H1 (cell line): ENCODE measurements at places on chromosomes 2 and 18.
A peak's percentile ranks its signal among the peaks of the same experiment; 100 is the strongest.

GRCh38 chr2:37090019-37090477, 5.7 kb downstream of the GPATCH11 start:
- no peak overlapping the region for H3K4me3 ChIP-seq
- no peak for DNase-seq
- H3K27me3 ChIP-seq: no peaks in the 10 kb centered on the region

DNA sequence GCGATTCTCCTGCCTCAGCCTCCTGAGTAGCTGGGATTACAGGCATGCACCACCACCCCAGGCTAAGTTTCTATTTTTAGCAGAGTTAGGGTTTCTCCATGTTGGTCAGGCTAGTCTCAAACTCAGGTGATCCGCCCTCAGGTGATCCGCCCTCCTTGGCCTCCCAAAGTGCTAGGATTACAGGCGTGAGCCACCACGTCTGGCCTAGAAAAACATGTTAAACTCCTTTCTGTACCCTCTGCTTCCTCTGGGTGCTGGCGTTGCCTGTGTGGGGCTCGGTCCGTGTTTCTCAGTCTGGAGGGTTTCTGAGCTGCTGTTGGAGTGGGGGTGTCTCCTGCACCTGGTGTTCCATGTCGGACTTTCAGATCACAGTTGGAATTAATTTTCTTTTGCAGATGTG, 17.9 kb downstream of the LDLRAD4 start:
- H3K4me1 ChIP-seq: no peaks in the 10 kb centered on the region
- H3K27me3 ChIP-seq: no peaks in the 10 kb centered on the region
- H3K27ac ChIP-seq: no peak overlapping the region
- DNase-seq: no peak

DNA sequence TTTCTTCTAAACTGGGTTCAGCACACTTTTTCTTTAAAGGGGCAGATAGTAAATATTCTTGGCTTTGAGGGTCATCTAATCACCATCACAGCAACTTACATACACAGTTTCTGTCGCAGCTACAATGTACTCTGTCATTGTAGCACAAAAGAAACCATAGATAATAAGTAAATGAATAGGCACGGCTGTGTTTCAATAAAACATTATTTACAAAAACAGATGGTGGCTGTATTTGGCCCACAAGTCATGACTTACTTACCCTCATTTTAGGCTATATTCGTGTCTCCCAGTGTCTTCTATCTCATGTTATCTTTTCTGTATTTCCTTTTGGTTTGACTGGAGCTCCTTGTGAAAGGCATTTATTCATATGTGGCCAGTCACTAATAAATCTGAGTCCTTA, 168.3 kb downstream of the MAP2 start:
- no peak overlapping the region for H3K27ac ChIP-seq
- no peaks in the 10 kb centered on the region for H3K4me1 ChIP-seq
- no peak for DNase-seq
- H3K27me3 ChIP-seq: no peaks in the 10 kb centered on the region

- DNase-seq: no peak
- H3K27ac ChIP-seq: no peak overlapping the region
- no peaks in the 10 kb centered on the region for H3K36me3 ChIP-seq
- H3K4me1 ChIP-seq: no peaks in the 10 kb centered on the region
- H3K4me3 ChIP-seq: no peak overlapping the region
Observed at GRCh38 chr2:139798391-139798790, 1018.2 kb upstream of the NXPH2 start.

DNA sequence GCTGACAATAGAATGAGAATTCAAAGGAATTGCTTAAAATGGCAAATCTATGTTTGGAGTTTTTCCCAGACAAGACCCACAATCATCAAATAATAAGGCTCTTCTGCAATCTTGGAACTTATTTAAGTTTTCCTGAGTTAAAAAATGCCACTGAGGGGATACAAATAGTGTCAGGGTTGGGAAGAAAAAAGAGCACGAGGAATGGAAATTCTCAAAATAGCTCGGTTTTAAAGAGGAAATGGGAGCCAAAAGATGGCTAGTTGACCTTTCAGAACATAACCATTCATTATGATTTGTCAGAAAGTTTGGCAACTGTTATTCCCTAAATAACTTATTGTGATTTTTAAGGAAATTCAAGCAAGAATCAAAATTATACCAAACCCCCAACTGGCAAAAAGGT, 127.7 kb downstream of the RAPGEF4 start:
- no peak overlapping the region for H3K4me3 ChIP-seq
- H3K27me3 ChIP-seq: no peaks in the 10 kb centered on the region
- DNase-seq: no peak
- H3K36me3 ChIP-seq: no peaks in the 10 kb centered on the region

DNA sequence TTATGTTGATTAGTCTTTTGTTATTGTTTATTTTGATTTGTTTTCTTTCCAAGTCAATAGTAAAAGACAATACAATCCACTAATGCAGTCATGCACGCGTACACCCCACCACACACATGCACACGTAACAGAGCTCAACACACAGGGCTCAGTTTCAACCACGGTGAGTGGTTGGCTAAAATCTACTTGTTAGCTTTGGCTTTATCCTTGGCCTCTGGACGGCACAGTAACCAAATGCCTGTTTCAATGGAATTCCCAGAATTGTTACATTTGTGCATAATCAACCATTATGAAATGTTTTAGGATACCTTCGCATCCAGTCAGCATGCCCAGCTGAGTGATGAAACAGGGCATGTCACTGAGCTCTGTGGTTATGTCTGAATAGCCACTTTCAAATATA, 53.2 kb downstream of the NYAP2 start:
- H3K27ac ChIP-seq: no peak overlapping the region
- no peak overlapping the region for H3K4me3 ChIP-seq
- DNase-seq: no peak

GRCh38 chr2:98091738-98092137, 4.8 kb downstream of the VWA3B start:
- H3K4me3 ChIP-seq: no peak overlapping the region
- H3K4me1 ChIP-seq: no peaks in the 10 kb centered on the region
- no peaks in the 10 kb centered on the region for H3K36me3 ChIP-seq
- DNase-seq: no peak

DNA sequence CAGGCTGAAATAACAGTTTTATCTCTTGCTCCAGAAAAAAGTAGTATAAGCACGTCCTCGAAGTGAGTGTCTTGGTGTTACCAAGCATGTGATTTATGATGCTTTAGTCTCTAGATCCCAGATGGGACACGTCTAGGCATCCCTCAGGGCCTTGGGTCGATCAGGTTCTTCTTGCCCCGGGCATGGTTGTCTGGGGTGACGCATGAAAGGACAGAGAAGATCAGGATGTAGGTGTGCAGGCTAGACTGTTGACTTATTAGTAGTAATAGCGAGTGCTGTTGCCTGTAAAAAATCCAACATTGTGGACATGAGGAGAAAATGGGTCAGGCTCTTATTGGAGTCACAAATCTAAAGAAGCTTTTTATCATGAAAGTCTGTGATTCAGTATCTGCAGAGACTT, 94.0 kb upstream of the NFU1 start:
- no peaks in the 10 kb centered on the region for H3K27me3 ChIP-seq
- H3K27ac ChIP-seq: no peak overlapping the region
- no peak overlapping the region for H3K4me3 ChIP-seq
- DNase-seq: no peak
- no peaks in the 10 kb centered on the region for H3K4me1 ChIP-seq

GRCh38 chr2:1614564-1614963, 129.8 kb downstream of the PXDN start:
- H3K4me1 ChIP-seq: peaks cover 30% of the 10 kb centered on the region
- H3K27me3 ChIP-seq: no peaks in the 10 kb centered on the region
- no peak overlapping the region for H3K4me3 ChIP-seq
- DNase-seq: no peak

- no peak for DNase-seq
- no peak overlapping the region for H3K27ac ChIP-seq
- H3K4me3 ChIP-seq: no peak overlapping the region
- no peaks in the 10 kb centered on the region for H3K4me1 ChIP-seq
- H3K36me3 ChIP-seq: no peaks in the 10 kb centered on the region
Observed at GRCh38 chr18:79440316-79441110, 44.8 kb downstream of the NFATC1 start.

- no peaks in the 10 kb centered on the region; the same call in 1 of the 2 replicates for H3K4me1 ChIP-seq
- no peak for DNase-seq
- H3K4me3 ChIP-seq: no peak overlapping the region
- no peaks in the 10 kb centered on the region for H3K27me3 ChIP-seq
- no peaks in the 10 kb centered on the region for H3K36me3 ChIP-seq
Observed at GRCh38 chr2:31317396-31317795, 83.4 kb downstream of the EHD3 start.

GRCh38 chr2:64478502-64479230, 24.7 kb downstream of the LGALSL start:
- no peak overlapping the region for H3K4me3 ChIP-seq
- DNase-seq: no peak
- H3K4me1 ChIP-seq: peaks cover 3% of the 10 kb centered on the region
- no peak overlapping the region for H3K27ac ChIP-seq
- no peaks in the 10 kb centered on the region for H3K36me3 ChIP-seq

- H3K4me1 ChIP-seq: no peaks in the 10 kb centered on the region
- no peak overlapping the region for H3K4me3 ChIP-seq
- no peak for DNase-seq
- no peaks in the 10 kb centered on the region for H3K27me3 ChIP-seq
- no peak overlapping the region for H3K27ac ChIP-seq
Observed at GRCh38 chr2:108128249-108128648, 111.5 kb upstream of the SULT1C3 start.

- peaks cover 25% of the 10 kb centered on the region for H3K36me3 ChIP-seq
- no peaks in the 10 kb centered on the region for H3K27me3 ChIP-seq
- H3K27ac ChIP-seq: no peak overlapping the region
- no peak for DNase-seq
- no peak overlapping the region for H3K4me3 ChIP-seq
- no peaks in the 10 kb centered on the region for H3K4me1 ChIP-seq
Observed at GRCh38 chr2:98547092-98547790, 61.1 kb downstream of the COA5 start.

DNA sequence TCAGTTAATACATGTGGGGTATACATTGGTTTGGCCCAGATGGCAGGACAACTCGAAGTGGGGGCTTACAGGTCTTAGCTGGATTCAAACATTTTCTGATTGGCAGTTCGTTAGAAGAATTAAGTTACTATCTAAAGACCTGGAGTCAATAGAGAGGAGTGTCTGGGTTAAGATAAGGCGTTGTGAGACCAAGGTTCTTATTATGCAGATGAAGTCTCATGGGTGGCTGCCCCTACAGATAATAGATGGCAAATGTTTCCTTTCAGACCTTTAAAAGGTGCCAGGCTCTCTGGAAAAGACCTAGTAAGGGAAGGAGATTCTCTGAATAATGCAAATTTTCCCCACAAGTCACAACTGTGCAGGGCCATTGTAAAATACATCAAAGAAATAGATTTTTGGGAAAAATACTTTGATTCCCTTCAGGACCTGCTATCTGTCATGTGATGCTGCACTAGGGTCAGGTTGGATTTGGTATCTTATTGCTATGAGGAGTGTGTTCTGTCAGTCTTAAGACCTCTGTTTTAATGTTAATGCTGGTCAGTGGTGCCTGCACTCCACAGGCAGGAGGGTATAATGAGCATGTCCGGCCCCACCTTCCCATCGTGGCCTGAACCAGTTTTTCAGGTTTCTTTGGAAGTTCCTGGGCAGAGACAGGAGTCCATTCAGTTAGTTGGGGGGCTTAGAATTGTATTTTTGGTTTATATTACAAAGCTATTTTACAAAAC, 14.3 kb upstream of the MC5R start:
- H3K36me3 ChIP-seq: no peaks in the 10 kb centered on the region
- no peak overlapping the region for H3K4me3 ChIP-seq
- H3K27ac ChIP-seq: peak overlapping the region; percentile 71; the same call in 1 of the 2 replicates
- no peak for DNase-seq

GRCh38 chr18:56522816-56523215, 115.6 kb downstream of the TXNL1 start:
- no peaks in the 10 kb centered on the region for H3K36me3 ChIP-seq
- H3K27me3 ChIP-seq: no peaks in the 10 kb centered on the region
- H3K27ac ChIP-seq: no peak overlapping the region
- H3K4me1 ChIP-seq: no peaks in the 10 kb centered on the region
- DNase-seq: no peak

DNA sequence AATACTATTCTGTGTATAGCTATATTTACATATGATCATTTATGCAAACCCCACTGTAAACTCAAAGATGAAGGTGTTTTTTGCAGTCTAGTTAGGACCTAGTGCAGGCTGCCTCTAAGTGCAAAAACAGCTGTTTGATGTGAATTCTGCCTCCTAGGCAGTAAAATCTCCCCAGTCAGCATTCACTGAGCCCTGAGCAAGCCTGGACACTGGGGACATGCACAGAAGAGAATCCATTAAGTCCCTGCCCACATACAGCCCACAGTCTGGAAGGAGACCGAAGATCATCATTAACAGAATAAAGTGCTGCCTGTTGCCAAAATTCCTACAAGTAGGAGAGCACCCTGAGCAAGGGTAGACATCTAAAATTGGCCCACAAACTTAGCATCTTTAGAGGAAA, 14.4 kb upstream of the BIN1 start:
- H3K27me3 ChIP-seq: no peaks in the 10 kb centered on the region
- H3K36me3 ChIP-seq: no peaks in the 10 kb centered on the region
- H3K27ac ChIP-seq: no peak overlapping the region
- no peak overlapping the region for H3K4me3 ChIP-seq
- no peaks in the 10 kb centered on the region for H3K4me1 ChIP-seq

DNA sequence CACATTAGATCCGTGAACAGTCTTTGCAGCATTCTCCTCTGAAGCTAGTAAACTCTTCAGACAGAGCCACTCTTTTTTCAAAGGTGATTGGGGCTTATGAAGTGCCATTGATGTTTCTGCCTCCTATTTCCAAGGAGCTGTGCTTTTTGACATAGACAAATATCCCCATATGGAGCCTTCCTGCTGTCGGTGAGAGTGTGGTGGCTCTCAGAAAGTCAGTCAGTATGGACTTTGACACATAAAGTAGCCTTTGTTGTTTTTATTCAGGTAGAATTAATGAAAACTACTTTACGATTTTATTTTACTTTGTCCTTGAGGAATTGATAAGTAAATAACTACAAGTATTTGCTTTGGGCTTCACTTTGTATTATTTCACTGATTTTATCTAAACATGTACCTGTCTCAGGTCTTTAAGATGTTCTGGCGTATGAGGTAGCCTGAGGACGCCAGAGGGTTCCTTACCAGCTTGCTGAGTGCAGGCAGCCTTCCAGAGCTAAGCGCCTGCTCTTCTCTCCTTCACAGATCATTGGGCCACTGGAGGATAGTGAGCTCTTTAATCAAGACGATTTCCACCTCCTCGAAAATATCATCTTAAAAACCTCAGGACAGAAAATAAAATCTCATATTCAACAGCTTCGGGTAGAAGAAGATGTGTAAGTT, 69.7 kb downstream of the UGGT1 start:
- no peak overlapping the region for H3K4me3 ChIP-seq
- no peak for DNase-seq
- H3K27ac ChIP-seq: no peak overlapping the region
- H3K36me3 ChIP-seq: peaks cover 13% of the 10 kb centered on the region
- no peaks in the 10 kb centered on the region for H3K4me1 ChIP-seq
- H3K27me3 ChIP-seq: no peaks in the 10 kb centered on the region

GRCh38 chr18:68299906-68300305, 415.0 kb downstream of the TMX3 start:
- no peaks in the 10 kb centered on the region for H3K36me3 ChIP-seq
- no peak overlapping the region for H3K27ac ChIP-seq
- DNase-seq: no peak
- H3K4me1 ChIP-seq: no peaks in the 10 kb centered on the region
- no peak overlapping the region for H3K4me3 ChIP-seq
- H3K27me3 ChIP-seq: no peaks in the 10 kb centered on the region
